ENCODE measurements at places on chromosomes 11 and 22.
A peak's percentile ranks its signal among the peaks of the same experiment; 100 is the strongest.

DNA sequence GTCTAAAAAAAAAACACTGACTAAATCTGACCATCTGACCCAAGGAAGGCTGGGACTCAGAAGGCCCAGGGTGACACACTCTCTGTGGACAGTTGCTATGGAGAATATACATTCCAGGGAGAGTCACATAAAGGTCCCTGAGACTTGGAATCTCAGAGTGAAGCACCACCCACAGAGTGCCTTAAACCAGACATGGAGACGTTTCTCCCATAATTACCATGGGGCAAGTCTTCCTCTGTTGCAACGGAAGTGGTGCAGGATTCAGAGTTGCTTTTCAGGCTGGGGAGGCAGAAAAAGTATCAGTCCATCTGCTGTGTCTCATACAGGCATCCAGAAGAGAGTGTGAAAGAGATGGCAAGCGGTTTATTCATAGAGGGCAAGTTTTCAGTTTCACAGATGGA lies 58.7 kb upstream of the SLN start:
- no peak for DNase-seq

DNA sequence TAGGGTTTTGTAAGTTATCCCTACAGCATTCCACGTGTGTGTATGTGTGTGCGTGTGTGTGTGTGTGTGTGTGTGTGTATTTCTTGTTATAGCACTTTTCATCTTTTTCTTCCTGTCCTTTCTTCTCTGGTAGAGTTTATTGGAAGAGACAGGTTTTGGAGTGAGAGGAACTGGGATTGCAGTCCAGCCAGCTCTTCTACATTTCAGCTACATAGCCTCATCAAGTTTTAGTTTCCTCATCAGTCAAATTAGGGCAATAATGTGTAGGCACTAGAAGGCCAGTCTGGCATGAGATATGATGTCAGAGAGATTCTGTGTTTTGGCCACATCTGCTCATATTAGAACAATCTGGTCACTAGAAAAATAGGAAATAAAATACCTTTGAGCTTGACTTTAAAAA lies 1283.5 kb upstream of the TENM4 start:
- DNase-seq, result no peak

GRCh38 chr11:108536783-108537182 lies 38.6 kb upstream of the POGLUT3 start:
- no peak for DNase-seq

GRCh38 chr22:32828150-32828549 lies 26.6 kb downstream of the TIMP3 start:
- DNase-seq, result no peak

- DNase-seq, result no peak
Observed at GRCh38 chr22:22909605-22910271, 22.1 kb downstream of the IGLL5 start.

GRCh38 chr22:31104869-31105268 lies 2.5 kb downstream of the SELENOM start:
- no peak for DNase-seq

DNA sequence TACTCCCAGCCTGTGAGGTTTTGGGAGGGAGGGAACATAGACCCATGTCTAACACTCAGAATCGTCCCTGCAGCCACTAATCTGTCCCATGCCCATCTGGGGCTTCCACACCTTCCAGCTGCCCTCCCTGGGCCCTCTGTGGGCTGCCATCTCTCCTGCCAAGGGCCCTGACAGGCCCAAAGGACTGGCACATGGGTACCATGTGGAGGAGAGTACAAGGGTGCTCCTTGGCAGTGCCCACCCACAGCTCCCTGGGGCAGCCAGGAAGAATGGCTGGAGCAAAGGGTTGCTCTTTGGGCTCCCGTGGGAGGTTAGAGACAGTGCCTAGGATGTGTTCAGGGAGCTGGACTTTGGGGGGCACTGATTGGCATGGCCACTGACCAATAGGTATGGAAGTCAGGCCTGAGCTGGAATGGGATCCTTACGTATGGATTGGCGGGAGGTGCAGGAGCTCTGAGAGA lies 56.8 kb downstream of the CD82 start:
- no peak for DNase-seq

GRCh38 chr11:62402226-62402959 lies 16.4 kb upstream of the SCGB1A1 start:
- DNase-seq, result peak; percentile 66

DNA sequence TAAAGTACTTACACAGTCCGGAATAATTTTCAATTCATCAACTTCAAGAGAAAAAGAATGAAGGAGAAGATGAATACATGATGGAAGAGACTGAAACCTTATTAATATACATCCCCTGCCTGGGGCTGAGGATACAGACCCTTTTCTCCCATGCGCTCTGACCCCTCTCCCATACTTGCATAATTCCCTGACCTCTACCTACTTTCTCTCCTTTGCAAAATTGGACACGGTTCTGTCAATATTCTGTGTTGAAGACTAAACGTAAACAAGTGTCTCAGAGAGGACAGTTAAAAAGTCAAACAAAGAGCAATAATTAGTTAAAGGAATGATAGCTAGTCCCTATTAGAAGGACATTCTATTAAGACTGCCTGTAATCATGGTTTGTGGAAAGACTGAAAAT lies 7.5 kb downstream of the PRDM10 start:
- DNase-seq, result no peak

DNA sequence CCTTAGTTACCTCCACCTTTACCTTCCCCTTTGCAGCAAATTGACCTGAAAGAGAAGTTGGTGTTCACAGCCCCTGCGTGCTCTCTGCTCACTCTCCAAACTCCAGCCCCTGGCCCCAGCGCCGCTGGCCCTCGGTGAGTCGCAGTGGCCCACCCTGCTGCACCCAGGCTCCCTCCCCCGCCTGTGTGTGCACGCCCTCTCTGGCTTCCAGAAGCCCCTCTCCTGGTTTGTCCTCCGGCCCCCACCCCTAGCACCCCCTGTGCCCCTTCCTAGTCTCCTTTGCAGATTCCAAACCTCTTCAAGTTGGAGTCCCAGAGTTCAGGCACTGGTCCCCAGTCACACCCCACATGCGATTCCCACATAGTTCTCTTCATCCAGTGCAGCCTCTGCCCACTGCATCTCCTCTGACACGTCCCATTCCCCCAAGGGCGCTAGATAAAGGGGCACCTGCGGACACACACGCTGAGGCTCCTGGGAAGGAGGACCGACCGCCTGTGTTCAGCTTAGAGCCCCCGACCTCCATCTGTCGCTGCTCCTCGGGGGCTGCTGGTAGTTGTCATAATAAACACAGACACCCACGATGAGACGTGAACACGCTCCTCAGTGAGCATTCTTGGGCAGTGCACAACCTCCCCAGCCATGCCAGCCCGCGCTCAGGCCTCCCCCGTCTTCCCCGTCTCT lies 1.5 kb upstream of the PHRF1 start:
- DNase-seq, result no peak

- DNase-seq, result no peak
Observed at GRCh38 chr22:29335656-29336055, 20.2 kb upstream of the RASL10A start.

Measured in CD4-positive, alpha-beta T cell treated with Interleukin-6 at 100 ng/mL for 8 hours (primary cell).